ENCODE measurements at places on chromosomes 1 and 21. TPM values are rescaled to one million over a fixed set of nuclear protein-coding genes. Genes with fewer than 3 reads are reported as not detected.

GRCh38 chr1:181525104-181525721, 41.9 kb downstream of the CACNA1E start:
- no peak for DNase-seq

DNA sequence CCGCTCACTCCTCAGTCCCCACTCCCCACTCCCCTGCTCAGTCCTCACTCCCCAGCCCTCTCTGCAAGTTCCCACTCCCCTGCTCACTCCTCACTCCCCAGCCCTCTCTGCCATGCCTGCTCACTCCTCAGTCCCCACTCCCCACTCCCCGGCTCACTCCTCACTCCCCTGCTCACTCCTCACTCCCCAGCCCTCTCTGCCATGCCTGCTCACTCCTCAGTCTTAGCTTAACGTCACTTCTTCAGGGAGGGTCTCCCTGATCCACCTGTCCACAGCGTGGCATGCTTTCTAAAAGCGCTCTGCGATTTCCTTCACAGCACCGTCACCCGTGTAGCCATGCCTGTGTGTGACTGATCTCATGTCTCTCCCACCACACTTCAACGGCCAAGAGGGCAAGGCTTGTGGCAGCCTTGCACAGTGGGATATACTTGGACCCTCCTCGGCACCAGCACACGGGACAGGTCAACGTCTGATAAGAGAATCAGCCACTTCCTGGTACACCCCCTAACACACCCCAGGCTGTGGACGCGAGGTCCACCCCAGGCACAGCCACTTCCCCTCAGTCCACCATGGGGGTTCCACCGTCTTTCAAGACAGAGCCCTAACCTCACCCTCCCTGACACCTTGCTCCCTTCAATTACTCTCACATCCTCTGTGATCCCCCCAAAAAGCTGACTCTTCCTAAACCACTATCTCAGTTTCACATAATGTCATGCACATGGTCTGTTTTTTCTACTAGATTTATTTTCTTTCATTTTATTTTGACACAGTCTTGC, 14.0 kb downstream of the PRDM15 start:
- no peak for DNase-seq

DNA sequence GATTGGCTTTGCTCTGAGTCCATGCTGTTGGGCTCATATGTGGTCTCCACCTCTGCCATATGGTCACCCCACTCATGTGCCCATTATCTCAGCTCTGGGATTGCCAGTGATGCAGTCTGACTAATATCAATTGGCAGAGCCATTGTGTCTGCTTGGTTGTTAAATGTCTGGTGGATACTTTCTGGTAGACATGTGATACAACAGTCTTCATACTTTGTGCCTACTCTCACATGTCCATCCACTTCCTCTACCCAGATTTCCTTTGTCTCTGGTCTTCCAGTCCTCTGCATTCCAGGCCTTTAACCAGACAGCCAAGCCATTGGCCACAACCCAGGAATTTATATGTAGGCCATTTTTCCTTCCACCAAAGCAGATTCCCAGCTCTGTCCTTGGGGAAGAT, 30.8 kb upstream of the DIPK1A start:
- no peak for DNase-seq

GRCh38 chr1:202197653-202198365, 4.2 kb downstream of the LGR6 start:
- no peak for DNase-seq

GRCh38 chr21:35624901-35625300, 435.4 kb downstream of the SETD4 start:
- no peak for DNase-seq

- DNase-seq = no peak
Observed at GRCh38 chr1:154813300-154813816, 56.7 kb downstream of the KCNN3 start.

The DCST1 gene
- total RNA-seq = not detected
